H1 (cell line): ENCODE measurements at places on chromosomes 16 and 17. TPM values are rescaled to one million over a fixed set of nuclear protein-coding genes. Genes with fewer than 3 reads are reported as not detected.
A peak's percentile ranks its signal among the peaks of the same experiment; 100 is the strongest.

DNA sequence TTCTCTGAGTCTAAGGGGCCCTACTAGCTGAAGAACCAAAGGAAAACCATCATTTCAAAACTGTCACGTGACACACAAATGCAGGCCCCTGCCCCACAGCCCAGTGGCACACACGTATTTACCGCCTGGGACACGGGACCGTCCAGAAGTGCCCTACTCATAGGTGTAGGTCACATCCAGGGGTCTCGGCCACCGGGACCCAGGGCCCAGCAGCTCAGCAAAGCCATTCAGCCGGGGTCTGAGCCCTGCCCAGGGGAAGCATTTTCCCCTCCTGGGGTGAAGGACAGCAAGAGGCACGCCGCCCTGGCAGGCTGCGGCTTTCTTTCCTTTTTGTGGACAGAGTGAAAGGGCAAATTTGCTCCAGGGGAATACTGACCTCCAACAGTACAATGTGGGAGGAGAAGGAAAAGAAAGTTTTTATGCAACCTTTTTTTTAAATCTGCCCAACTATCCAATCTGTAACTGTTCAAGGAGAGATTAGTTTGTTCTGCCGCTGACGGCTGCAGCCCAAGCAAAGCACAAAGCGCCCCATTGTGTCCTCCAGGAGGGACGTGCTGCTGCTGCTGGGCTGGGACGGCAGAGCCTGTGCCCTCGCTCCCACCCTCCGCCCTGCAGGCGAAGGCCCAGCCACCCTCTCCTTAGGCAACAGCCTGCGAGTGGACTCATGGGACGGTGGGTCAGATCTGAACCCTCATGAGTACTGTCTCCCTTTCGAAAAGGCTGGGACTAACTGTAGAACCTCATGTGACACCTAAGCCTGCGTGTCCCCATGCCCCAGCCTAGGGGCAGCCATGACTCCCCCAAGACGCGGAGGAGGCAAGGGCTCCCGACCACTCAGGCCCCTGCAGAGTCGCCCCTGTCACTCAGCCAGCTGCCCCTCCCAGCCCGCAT, 21.3 kb downstream of the SLC7A5 start:
- peak overlapping the region; percentile 8; the same call in 1 of the 2 replicates for H3K27ac ChIP-seq
- peaks cover 20% of the 10 kb centered on the region for H3K4me1 ChIP-seq
- H3K27me3 ChIP-seq = no peaks in the 10 kb centered on the region
- DNase-seq = no peak
- H3K4me3 ChIP-seq = no peak overlapping the region

- no peaks in the 10 kb centered on the region for H3K36me3 ChIP-seq
- H3K27me3 ChIP-seq = no peaks in the 10 kb centered on the region
- H3K27ac ChIP-seq = no peak overlapping the region
- DNase-seq = no peak
- no peak overlapping the region for H3K4me3 ChIP-seq
These were observed 78.5 kb downstream of the GRIN2A start for GRCh38 chr16:10103700-10104099.

DNA sequence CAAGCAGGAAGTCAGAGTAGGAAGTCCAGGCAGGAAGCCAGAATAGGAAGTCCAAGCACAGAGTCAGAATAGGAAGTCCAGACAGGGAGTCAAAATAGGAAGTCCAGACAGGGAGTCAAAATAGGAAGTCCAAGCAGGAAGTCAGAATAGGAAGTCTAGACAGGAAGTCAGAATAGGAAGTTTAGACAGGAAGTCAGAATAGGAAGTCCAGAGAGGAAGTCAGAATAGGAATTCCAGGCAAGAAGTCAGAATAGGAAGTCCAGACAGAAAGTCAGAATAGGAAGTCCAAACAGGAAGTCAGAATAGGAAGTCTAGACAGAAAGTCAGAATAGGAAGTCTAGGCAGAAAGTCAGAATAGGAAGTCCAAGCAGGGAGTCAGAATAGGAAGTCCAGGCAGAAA, 105.3 kb upstream of the C16orf82 start:
- H3K4me3 ChIP-seq = no peak overlapping the region
- no peaks in the 10 kb centered on the region for H3K27me3 ChIP-seq
- DNase-seq = no peak
- H3K4me1 ChIP-seq = no peaks in the 10 kb centered on the region

- DNase-seq = no peak
- no peak overlapping the region for H3K27ac ChIP-seq
- H3K4me3 ChIP-seq = no peak overlapping the region
- no peaks in the 10 kb centered on the region for H3K27me3 ChIP-seq
- no peaks in the 10 kb centered on the region for H3K36me3 ChIP-seq
These were observed 3.5 kb downstream of the MPO start for GRCh38 chr17:58277107-58277801.

DNA sequence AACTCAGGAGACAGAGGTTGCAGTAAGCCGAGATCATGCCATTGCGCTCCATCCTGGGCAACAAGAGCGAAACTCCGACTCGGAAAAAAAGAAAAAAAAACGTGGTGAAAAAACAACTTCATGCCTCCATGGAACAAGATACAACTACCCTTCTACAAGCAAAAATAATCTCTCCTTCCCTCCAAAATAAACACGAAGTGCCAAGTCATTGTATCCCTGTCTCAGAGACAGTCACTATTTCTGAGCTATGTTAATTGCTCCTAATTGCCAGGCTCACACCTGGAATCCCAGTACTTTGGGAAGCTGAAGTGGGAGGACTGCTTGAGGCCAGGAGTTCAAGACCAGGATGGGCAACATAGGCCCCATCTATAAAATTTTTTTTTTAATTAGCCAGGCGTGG, 19.0 kb upstream of the SLC16A5 start:
- H3K27me3 ChIP-seq = no peaks in the 10 kb centered on the region
- H3K36me3 ChIP-seq = peaks cover 9% of the 10 kb centered on the region
- H3K27ac ChIP-seq = no peak overlapping the region
- no peaks in the 10 kb centered on the region; the same call in 1 of the 2 replicates for H3K4me1 ChIP-seq
- H3K4me3 ChIP-seq = no peak overlapping the region
- DNase-seq = no peak

- peaks cover 25% of the 10 kb centered on the region for H3K36me3 ChIP-seq
- no peak overlapping the region for H3K4me3 ChIP-seq
- H3K27ac ChIP-seq = no peak overlapping the region
- H3K4me1 ChIP-seq = no peaks in the 10 kb centered on the region
These were observed 82.0 kb upstream of the PLCG2 start for GRCh38 chr16:81696961-81697615.

GRCh38 chr16:3756113-3756512, 38.8 kb upstream of the TRAP1 start:
- H3K27ac ChIP-seq = no peak overlapping the region
- DNase-seq = no peak
- H3K36me3 ChIP-seq = peaks cover 8% of the 10 kb centered on the region
- H3K4me1 ChIP-seq = no peaks in the 10 kb centered on the region
- no peak overlapping the region for H3K4me3 ChIP-seq

DNA sequence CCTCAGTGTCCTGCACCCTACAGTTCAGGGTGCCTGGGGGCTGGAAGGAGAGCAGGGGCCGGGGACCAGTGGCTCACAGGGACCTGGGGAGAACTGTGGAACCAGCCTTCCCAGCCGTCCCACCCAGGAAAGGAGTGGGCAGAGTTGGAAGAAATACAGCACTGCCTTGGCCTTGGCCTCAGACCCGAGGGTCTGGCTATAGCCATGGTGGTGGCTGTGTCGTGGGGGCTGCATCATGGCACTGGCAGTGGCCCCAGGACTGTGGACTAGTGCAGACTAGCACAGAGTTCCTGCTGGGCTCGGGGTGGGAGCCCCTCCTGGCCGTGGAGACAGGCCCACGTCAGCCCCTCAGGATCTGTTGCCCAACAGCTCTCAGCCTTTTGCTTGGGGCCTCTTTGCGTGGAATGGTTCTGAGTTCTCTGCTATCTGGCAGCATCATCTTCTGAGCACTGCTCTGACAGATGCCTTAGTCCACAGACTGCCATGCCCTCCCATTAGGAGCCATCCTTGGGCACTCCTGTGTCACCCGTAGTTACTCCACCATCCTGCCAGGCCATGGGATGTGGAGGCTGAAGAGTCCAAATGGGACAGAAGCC, 12.6 kb upstream of the DNASE1 start:
- no peak overlapping the region; the same call in 1 of the 2 replicates for H3K27ac ChIP-seq
- no peaks in the 10 kb centered on the region for H3K36me3 ChIP-seq
- no peak overlapping the region for H3K4me3 ChIP-seq
- H3K4me1 ChIP-seq = peaks cover 31% of the 10 kb centered on the region
- no peak for DNase-seq

Gene CCL7
- not detected in 2 replicates for polyA plus RNA-seq

Gene TEKT5
- polyA plus RNA-seq = 0.24 and 0.95 TPM in 2 replicates

Gene HOXB6
- not detected in 2 replicates for polyA plus RNA-seq

Gene CA7
- polyA plus RNA-seq = 2.7 and 4.7 TPM in 2 replicates

Gene CNGB1
- polyA plus RNA-seq = not detected in 2 replicates

Gene RCVRN
- not detected in 2 replicates for polyA plus RNA-seq
